ENCODE measurements at places on chromosomes 1 and 21.

GRCh38 chr1:171730052-171730451 lies 11.8 kb downstream of the VAMP4 start:
- no peak for DNase-seq

DNA sequence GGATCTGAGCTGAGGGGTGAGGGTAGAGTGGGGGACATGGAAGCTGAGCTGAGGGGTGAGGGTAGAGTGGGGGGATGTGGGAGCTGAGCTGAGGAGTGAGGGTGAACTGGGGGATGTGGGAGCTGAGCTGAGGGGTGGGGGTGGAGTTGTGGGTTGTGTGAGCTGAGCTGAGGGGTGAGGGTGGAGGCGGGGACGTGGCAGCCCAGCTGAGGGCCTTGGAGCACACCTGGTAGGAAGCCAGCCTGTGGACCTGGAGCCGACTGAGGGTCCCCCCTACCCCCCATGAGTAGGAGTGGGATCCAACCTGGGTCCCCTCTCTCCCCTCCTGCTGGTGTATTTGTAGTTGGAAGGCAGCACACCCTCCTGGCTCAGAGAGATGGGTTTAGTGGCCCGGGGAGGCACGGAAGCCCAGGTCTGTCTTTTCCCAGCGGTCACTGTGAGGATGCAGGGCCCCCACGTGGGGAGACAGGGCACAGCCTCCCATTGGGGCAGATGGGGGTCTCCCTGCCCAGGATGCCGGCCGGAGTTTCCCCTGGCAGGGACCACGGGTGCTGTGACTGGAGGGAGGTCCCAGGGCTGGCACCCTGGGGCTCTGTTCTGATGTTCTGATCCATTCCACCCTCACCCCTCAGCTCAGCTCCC lies 13.2 kb upstream of the NPHP4 start:
- no peak for DNase-seq

- DNase-seq = peak; percentile 89
These were observed 746 bp downstream of the AK4 start for GRCh38 chr1:65148548-65149350.

DNA sequence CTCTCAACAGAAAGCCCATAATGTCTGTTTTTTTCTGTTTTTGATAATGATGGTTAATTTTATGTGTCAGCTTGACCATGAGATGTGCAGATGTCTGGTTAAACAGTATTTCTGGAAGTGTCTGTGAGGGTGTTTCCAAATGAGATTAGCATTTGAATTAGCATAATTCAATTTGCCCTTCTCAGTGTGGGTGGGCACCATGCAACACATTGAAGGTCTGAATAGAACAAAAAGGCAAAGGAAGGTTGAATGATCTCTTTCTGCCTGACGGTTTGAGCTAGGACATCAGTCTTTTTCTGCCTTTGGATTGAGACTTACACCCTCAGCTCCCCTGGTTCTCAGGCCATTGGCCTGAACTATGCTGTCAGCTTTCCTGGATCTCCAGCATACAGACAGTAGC lies 34.9 kb upstream of the SPATA6 start:
- no peak for DNase-seq

DNA sequence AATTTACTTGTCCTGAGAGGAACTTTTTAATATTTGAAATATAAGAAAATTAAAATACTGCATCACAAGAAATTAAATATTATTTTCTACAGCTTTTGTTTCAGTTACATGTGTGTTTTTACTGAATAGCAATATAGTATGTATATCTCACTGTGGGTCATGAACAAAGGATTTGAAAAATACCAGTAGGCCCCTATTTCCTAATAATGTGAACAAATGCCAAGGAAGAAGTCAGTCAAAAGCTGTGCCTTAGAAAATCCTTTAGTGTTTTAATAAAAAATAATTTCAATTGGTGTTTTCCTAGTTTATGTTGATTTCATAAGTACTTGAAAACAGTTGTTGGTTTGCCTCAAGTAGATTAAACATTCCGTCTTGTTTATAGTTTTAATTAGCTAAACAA lies 46.7 kb downstream of the SMYD3 start:
- no peak for DNase-seq

DNA sequence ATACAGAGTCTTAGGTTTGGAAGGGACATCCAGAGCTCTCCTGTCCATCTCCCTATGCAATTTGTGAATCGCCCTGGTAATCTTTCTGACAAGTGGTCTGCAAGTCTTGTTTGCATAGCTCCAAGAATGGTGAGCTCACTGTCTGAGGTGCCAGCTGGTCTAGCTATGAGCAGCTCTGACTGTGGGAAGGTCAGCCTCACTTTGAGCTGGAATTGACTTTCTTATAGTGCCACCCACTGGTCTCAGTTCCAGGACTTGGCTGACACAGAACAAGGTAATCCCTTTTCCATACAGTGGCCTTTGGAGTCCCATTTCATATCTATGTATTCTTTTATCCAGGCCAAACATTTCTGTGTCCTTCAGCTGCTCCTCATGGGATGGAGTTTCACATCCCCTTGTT lies 95.6 kb upstream of the C8B start:
- DNase-seq = no peak

- DNase-seq = no peak
These were observed 10.0 kb downstream of the WNT3A start for GRCh38 chr1:228016653-228017355.

- no peak for DNase-seq
These were observed 554.6 kb downstream of the SMYD3 start for GRCh38 chr1:245952383-245953026.

GRCh38 chr1:6870571-6870970 lies 85.3 kb downstream of the CAMTA1 start:
- DNase-seq = no peak

- no peak for DNase-seq
These were observed 350.9 kb upstream of the PKN2 start for GRCh38 chr1:88333086-88333695.

- DNase-seq = no peak
These were observed 23.0 kb upstream of the SYNC start for GRCh38 chr1:32725615-32725982.

- DNase-seq = no peak
These were observed 1423.4 kb downstream of the NCAM2 start for GRCh38 chr21:22421416-22422180.

DNA sequence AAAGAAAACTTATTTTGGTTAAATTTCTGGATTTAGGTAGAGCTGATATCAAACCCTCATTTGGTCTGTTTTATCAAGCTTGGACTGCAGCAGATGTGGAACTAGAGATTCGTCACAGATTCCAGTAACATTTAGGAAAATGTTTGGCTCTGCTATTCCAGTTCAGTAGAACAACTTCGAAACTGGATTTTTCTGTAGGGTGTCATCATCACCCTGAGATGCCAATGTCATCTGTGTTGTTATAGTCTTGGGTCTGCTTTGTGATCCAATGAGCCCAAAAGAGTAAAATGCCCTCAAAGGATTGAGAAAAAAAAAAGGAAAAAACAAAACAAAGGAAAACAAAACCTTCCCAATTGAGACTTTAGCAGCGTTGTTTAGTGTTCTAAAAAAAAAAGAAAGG lies 55.4 kb downstream of the LAMC2 start:
- no peak for DNase-seq

- DNase-seq = no peak
These were observed 184.9 kb downstream of the SLC35F3 start for GRCh38 chr1:234089396-234089795.

GRCh38 chr21:28805885-28806284 lies 186.8 kb downstream of the LTN1 start:
- no peak for DNase-seq

- DNase-seq = no peak
These were observed 8.7 kb downstream of the KIRREL1 start for GRCh38 chr1:158002022-158002630.

GRCh38 chr1:61012341-61012761 lies 70.0 kb upstream of the NFIA start:
- DNase-seq = no peak

DNA sequence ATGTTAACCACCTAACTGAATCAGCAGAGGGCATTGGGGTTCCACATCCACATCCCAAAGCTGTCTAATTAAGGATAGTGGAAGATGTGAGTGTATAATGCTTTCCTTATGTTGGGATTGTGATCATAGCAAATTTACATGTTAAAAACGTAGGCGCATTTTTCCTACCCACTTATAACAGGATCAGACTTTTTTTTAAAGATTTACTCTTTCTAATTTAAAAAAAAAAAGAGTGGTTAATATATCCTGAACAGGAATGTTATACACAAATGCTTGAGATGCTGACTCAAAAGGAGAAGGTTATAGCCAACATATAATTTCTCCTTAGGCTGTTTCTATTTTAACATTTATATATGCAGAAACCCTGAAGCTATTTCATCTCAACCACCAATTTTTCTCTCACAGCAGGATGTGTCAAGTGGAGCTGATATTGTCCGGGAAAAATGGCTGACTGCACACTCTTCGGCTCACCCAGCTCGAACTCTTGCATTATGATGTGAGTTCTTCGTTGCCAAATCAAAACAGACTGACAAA lies 40.3 kb downstream of the RGS5 start:
- DNase-seq = no peak

DNA sequence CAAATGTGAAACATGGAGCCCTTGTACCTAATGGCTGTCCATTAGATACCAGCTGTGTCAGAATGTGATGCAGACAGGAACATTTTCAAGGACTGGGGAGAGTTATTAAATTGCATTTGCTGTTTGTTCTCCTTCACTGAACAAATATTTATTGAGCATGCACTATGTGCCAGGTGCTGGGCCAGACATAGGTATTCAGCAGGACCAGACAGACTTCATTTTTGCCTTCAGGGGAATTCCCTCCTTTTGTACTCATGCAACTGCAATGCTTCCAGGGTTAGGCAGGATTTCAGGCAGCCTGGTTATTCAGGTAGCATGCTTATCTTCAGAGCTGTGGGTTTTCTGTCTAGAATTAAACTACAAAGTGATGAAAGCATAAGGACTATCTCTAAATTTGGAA lies 64.2 kb upstream of the SMYD2 start:
- DNase-seq = no peak

GRCh38 chr1:115332813-115333608 lies 5.0 kb downstream of the NGF start:
- DNase-seq = no peak

GRCh38 chr21:28311411-28312190 lies 681.1 kb downstream of the LTN1 start:
- DNase-seq = no peak

DNA sequence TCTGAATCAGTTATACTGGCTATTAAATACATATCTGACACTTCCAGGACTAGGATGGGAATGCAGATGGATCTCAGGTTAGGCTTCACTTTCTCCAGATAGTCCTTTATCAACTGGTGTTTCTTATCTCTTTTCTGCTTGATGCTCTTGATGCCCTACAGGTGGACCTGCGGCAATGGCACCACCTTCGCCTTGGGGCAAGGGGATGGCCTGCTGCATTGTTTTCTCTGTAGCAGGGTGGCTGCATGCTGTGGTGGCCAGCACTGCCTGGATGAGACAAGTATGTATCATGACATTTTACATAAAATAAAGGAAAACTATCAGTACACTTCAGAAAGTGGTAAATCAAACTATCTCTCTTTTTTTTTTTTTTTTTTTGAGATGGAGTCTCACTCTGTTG lies 217.7 kb upstream of the ZP4 start:
- no peak for DNase-seq

GRCh38 chr1:66266350-66266749 lies 267.6 kb upstream of the SGIP1 start:
- DNase-seq = no peak

DNA sequence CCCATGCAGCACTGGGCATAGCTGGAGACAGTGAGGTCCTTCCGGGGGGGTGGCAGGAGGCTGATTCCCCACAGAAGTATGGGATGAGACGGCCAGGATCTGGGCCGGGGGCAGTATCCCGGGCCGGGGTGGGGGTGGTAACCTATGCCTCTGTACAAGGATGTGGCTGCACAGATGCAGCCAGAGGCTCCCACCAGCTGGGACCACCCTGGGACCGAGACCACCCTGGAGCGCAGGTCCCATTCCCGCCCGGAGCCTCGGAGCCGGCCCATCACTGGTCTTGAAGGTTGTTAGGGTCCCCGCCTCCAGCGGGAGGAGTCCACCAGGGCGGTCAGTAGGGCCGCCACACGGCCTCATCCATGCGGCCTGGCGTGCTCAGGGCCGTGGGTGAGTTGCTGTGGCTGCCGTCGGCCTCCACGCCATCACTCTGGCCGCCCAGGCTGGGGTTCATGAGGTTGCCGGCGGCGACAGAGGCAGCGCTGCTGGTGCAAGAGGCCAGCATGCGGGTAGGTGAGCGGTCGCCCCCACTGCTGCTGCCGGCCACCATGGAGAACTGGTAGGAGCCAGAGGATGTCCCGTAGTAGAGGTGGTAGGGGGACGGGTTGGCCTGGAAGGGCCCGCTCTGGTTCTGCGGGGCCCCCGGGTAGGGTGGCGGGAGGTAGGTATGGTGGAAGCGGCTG lies 28.1 kb downstream of the RUNX3 start:
- peak; percentile 7 for DNase-seq

DNA sequence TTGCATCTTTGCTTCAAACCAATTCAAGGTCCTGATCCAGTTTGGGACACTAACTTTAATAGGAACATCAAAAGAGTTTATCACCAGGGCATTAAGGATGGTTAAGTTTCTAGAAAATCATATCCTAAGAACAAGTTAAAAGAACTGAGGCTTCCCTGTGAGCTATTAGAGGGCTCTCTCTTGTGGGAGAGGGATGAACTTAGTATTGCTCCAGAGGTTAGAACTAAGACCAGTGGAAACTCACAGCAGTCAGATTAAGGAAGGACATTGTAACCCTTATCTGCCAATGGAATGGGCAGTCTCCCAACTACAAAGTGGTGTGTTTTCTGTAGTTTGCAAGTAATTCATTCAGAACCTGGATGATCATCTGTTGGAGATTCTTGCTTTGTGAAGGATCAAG lies 36.8 kb downstream of the UBE2U start:
- no peak for DNase-seq

DNA sequence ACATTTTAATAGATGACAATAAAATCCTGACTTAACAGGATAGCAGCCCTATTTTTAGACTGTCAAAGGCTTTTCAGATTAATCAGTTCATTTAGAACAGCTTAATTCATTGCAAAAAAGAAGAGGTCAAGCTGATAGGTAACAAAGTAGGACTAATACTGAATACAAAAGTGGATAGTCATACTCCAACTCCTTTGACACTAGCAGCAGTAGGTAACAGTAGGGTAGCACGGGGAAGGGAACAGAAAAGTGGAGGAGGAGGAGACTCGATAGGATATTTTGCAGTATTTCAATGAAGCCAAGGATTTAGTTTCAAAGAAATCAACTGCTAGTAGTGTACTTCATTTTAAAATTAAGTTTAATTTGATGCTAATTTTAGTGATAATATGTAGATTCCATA lies 51.1 kb downstream of the USP1 start:
- DNase-seq = no peak

GRCh38 chr1:200029822-200030152 lies 2.3 kb downstream of the NR5A2 start:
- DNase-seq = no peak
